Right renal pelvis (tissue), 4 donors: ENCODE measurements at places on chromosomes 7 and 10. TPM values are rescaled to one million over a fixed set of nuclear protein-coding genes. Genes with fewer than 3 reads are reported as not detected.
A peak's percentile ranks its signal among the peaks of the same experiment; 100 is the strongest.

GRCh38 chr7:126213876-126214275, 1038.9 kb downstream of the GRM8 start:
- no peak for DNase-seq

GRCh38 chr10:20922033-20922432, 24.9 kb upstream of the NEBL start:
- DNase-seq = no peak

- no peak for DNase-seq
Measured at GRCh38 chr10:10644676-10645385, 372.8 kb upstream of the CELF2 start.

- no peak for DNase-seq
Measured at GRCh38 chr10:3503299-3503698, 281.7 kb downstream of the KLF6 start.

GRCh38 chr10:107206833-107207232, 42.3 kb upstream of the SORCS1 start:
- no peak for DNase-seq

- no peak for DNase-seq
Measured at GRCh38 chr7:30559611-30560010, 35.1 kb upstream of the GARS1 start.

- no peak for DNase-seq
Measured at GRCh38 chr10:92385831-92386230, 94.9 kb downstream of the MARCHF5 start.

DNA sequence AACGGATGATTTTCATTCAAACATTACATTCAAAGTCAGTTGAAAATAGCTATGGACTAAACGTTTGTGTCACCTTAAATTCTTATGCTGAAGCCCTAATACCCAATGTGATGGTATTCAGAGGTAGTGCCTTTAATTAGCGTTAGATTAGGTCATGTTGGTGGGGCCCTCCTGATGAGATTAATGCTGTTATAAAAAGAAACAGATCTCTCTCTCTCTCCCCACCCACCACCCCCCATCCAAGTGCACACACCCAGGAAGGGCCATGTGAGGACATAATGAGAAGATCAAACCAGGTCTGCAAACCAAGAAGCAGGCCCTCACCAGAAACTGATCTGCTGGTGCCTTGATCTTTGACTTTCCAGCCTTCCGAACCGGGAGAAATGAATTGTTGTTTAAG, 44.2 kb downstream of the ZNF438 start:
- DNase-seq = no peak

- DNase-seq = no peak
Measured at GRCh38 chr10:103960103-103960502, 6.8 kb upstream of the SLK start.

DNA sequence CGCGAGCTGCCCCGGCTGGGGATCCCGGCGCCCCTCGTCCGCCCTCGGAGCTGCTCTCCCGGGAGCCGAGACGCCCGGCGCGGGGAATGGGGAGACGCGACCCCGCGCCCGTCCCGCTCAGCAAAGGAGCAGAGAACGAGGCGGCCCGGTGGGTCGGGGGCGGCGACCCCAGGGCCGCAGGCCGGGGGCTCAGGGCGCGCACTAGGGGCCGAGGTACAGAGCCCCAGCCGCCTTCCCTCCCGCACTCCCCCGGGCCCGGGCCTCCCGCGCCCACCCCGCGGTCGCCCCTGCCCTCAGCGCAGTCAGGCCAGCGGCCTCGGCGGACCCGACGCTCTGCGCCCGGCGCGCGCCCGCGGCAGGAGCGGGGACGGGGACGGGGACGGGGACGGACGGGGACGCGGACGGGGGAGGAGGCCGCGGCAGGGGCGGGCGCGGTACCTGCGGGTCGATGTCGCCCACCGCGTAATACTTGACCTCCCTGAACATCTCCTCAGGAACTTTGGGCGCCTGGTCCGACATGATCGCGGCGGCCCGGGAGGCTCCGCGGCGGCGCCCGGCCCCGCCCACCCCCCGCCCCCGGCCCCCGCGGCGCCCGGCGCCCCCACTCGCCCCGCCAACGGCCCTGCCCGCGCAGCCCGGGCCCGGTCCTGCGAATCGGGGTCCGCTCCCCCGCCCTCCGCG, 373 bp downstream of the PAXIP1 start:
- DNase-seq = peak; percentile 18

DNA sequence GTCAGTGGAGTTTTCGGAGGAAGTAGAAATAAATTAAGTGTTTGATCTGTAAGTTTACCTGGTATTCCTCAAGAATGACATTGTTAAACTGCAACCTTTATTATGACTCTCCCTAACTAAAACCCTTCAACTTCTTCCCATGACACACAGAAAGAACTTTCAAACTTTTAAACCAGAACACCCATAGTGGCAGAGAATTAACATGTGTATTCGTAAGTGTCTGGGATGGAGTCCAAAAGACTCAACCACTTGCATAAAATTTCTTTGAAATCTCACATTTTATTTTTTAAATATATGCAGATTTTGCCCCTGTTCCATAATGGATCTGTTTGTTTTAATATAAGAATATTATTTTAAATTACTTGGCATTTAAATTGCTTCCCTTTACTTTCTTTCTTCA, 54.6 kb upstream of the PLXNA4 start:
- no peak for DNase-seq

DNA sequence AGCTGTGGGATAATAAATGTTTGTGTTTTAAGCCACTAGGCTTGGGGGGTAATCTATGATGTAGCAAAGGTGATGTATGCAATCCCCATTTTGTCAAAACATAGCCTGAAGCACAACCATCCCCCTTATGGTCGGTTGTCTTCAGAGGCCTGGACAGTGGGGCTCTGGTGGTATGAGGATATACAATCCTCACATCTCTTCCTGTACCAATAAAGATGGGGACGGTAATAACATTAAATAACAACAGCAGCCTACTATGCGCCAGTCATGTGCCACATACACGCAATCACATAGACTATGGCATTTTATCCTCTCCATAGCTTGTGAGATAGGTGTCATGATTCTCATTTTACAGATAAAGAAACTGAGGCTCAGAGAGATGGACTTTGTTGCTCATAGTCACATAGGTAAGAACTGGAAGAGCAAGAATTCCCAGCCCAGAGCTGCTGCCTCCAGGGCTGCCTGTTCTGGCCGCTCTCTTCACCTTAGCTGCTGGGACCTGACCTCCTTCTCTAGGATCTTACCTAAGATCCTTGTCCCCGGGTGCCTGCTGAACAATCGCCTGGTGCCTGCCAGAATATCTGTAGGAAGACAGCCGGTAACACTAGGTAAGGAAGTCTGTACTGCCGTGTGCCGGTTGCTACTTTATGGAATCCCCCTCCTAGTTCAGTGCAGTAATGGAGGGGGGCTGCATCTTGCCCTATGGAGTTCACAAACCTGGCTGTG, 108.6 kb downstream of the ARHGAP22 start:
- no peak for DNase-seq

GRCh38 chr10:79184145-79184625, 115.4 kb downstream of the ZMIZ1 start:
- DNase-seq = no peak

Gene EXOC6
- polyA plus RNA-seq = 21.6 TPM

Gene DRGX
- not detected for polyA plus RNA-seq

Gene EN2
- 0.07 TPM for polyA plus RNA-seq
